Progenitor cell of endocrine pancreas (in vitro differentiated cells): ENCODE measurements at places on chromosomes 2 and 18.

DNA sequence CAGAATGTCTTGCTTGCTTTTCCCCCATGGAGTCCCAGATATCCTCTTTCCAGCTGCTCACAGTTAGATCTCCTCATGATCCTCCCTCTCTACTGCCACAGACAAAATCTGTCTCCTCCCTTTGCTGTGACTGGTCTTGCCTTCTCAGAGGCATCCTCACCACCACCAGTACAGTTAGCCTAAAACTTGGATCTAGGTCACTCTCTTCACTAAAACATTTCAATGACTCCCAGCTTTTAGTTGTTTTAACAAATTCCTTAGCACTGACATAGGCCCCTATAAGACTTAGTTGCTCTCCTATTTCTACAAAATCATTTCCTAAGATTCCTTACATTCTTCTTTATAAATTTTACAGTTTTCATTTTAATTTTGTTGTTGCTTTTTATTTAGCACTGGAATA lies 734.2 kb upstream of the CHAC2 start:
- H3K4me1 ChIP-seq: no peaks in the 10 kb centered on the region
- no peak overlapping the region for H3K27ac ChIP-seq
- no peak for DNase-seq
- no peaks in the 10 kb centered on the region for H3K27me3 ChIP-seq

DNA sequence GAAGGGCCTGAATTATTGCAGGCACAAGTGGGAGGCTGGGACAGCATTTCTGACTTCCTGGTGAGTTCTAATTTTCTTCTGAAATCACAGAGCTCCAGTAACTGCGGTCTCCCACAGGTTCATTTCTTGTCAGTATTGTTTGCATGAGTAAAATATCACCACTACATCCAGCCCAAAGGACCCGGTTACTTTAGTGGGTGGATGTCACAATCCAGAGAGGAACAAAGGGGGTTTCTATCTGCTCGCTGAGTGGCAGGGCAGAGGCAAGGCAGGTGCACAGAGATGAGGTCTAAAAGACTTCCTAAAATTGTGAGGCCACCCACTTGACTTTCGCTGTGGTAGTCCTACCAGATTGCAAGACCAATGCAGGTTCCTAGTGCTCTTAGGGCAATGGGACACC lies 800.4 kb upstream of the ID2 start:
- H3K4me3 ChIP-seq: no peak overlapping the region
- peaks cover 44% of the 10 kb centered on the region for H3K27me3 ChIP-seq
- peaks cover 33% of the 10 kb centered on the region for H3K4me1 ChIP-seq
- no peaks in the 10 kb centered on the region for H3K36me3 ChIP-seq

DNA sequence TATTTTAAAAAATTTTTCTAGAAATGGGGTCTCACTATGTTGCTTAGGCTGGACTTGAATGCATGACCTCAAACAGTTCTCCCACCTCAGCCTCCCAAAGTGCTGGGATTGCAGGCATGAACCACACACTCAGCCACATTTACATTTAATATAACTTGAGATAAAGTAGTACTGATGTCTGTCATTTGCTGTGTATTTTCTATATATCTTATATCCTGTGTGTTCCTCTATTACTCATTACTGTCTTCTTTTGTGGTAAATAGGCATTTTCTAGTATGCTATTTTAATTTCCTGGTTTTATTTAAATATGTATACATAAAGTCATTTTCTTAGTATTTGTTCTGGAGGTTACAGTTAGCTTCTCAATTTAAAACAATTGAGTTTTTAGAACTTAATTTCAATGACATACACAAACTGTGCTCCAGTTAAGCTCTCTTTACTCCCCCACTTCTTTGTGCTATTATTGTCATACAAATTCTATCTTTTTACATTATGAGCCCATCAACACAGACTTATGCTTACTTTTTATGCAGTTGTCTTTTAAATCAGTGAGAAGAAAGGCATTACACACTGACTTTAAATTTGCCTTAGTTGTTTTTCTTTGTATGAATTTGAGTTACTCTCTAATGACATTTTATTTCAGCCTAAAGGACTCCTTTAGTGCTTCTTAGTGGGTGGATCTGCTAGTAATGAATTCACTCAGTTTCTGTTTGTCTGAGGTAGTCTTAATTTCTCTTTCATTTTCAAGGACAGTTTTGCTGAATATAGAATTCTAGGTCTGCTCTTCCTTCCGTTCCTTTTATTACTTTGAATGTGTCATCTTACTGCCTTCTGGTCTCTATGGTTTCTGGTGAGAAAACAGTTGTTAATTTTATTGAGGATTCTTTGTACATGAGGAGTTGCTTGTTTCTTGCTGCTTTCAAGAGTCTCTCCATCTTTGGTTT lies 6.2 kb upstream of the INPP4A start:
- H3K36me3 ChIP-seq: peaks cover 1% of the 10 kb centered on the region
- H3K27me3 ChIP-seq: no peaks in the 10 kb centered on the region
- H3K27ac ChIP-seq: no peak overlapping the region
- DNase-seq: no peak
- peaks cover 15% of the 10 kb centered on the region for H3K4me1 ChIP-seq

DNA sequence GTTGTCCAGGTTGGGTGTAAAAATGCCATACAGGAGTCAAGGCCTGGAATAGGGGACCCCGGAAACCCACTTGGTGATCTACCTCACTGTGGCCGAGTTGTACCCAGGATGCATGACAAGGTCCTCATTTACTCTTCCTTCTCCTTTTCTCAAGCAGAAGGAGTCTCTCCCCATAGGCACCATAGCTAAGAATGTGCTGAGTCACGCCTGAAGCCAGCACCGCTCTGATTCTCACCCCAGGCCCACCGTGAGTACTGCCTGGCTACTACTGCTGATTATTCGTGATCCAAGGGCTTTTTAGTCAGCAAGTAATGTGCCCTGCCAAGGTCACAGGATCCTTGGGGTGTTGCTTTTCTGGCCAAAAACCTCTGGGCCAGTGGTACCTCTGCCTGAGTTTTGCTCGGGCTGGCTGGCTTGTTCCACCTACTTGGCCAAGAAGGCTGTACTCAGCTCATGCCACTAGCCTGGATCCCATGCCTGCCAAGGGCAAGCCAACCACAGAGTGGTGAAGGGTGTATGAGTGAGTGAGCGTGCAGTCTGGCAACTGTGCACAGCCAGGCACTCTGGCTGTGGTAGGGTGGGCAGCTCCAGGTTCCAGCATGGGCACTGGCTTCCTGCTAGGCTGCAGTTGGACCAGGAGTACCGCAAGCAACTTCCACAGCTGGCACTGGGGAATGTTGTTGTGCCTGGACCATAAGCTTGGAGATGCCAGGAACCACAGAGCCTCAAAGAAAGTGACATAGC lies 650.1 kb upstream of the VRK2 start:
- H3K4me1 ChIP-seq: no peaks in the 10 kb centered on the region
- H3K27ac ChIP-seq: no peak overlapping the region
- DNase-seq: no peak
- H3K27me3 ChIP-seq: peaks cover 2% of the 10 kb centered on the region
- no peaks in the 10 kb centered on the region for H3K36me3 ChIP-seq

GRCh38 chr18:48778344-48779011 lies 172.3 kb downstream of the SMAD7 start:
- no peak for DNase-seq
- no peak overlapping the region for H3K27ac ChIP-seq
- no peak overlapping the region for H3K4me3 ChIP-seq
